Brain (organoid and tissue), 16 donors: ENCODE measurements at places on chromosomes 5 and 9.

GRCh38 chr5:115389799-115390382 lies 93.4 kb upstream of the CCDC112 start:
- no peak for DNase-seq

GRCh38 chr5:116423587-116424257 lies 150.9 kb downstream of the SEMA6A start:
- DNase-seq, result no peak

DNA sequence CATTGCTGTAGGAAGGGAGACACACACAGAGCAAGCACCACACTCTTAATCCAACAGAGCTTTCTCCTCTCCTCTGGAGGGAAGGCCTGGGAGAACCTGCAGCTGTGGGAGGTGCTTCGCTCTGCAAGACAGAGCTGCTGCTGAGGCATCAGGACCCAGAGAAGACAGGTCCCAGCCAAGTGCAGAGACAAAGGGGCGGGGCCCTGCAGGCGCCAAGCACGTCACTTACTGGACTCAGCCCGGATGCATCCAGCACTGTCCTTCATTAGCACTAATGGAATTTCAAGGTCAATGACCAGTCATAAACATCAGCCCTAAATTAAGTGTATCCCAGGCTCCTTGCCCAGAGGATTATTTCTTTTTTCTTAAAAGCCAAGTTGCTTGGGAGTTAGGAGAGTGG lies 337.1 kb upstream of the PANK3 start:
- peak; percentile 44 for DNase-seq

DNA sequence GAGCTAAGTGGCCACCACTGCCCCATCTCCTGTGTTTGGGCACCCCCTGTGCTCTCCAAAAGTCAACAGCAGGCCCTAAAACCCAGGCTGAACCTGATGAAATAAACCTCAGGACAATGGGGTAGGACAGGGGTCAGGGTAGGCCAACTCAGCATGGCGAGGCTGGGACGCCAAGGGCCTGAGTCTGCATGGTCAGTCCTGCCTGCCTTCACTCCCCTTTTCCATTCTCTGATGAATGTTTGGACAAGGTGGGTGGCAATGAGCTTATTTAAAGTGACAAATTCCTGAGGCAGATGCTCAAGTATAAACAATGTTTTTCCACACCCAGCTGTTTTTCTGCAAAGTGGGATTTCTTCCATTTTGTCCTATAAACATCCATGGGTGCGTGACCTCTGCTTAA lies 47.2 kb upstream of the CXCL14 start:
- no peak for DNase-seq

DNA sequence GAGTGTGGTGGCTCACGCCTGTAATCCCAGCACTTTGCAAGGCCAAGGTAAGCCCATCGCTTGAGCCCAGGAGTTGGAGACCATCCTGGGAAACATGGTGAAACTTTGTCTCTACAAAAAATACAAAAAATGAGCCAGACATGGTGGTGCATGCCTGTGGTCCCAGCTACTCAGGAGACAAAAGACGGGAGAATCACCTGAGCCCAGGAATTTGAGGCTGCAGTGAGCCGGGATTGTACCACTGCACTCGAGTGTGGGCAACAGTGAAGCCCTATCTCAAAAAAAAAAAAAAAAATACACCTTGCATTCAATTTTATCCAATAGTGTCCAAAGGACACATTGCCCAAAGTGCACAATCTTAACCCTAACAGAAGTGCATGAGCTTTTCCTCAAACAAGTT lies 372.8 kb downstream of the CDH12 start:
- no peak for DNase-seq

- peak; percentile 46 for DNase-seq
Observed at GRCh38 chr9:115289757-115290208, 171.8 kb upstream of the TNC start.

- DNase-seq, result no peak
Observed at GRCh38 chr5:32735512-32735911, 24.4 kb downstream of the NPR3 start.

GRCh38 chr5:41346609-41347008 lies 133.3 kb upstream of the C6 start:
- no peak for DNase-seq

GRCh38 chr9:85114799-85115198 lies 445.3 kb downstream of the NTRK2 start:
- no peak for DNase-seq

DNA sequence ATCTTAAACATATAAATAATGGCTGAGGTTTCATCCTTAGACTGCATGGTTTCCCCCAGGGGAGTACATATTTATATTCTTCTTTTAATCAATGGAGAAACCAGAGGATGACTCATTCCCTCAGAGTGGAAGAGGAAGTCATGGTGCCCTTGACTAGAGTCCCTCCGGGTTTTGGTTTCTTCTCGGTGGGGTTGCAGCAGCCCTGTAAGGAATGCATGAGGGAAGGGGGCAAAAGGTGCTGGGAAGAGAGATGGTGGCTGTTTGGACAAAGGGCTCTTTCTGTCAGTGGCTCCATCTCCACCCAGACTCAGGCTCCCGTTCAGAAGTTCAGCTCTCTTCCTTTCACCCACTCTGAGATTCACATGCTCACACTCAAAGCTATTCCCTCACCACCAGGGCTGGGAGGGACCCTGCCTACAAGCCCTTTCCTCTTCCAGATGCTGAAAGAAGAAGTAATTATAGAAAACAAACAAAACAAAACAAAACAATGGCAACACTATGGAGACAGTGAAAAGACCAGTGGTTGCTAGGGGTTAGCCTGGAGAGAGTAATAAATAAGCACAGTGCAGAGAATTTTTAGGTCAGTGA lies 129.8 kb upstream of the IL12B start:
- DNase-seq, result no peak

GRCh38 chr9:85425153-85425611 lies 316.6 kb downstream of the AGTPBP1 start:
- peak; percentile 53 for DNase-seq

DNA sequence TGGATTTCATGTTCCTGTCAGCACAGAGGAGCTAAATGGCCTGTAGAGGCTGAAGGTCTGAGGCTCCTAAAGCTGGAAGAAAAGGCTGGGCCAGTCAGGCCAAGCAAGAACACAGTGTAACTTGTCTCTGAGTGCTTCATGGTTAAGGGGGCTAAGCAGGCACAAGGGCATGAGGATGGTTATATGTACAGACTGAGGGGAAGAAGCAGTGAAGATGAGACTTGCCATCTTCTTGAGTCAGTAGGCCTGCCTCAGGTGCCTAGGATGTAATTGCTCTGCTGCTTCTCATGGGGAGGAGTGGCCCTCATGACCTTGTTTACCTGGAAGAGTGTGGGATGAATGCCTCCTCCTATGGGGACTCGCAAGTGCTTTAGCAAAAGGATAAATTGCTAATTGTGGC lies 8.7 kb upstream of the PSMD5 start:
- no peak for DNase-seq

- no peak for DNase-seq
Observed at GRCh38 chr5:54881286-54882005, 103.9 kb downstream of the ESM1 start.

DNA sequence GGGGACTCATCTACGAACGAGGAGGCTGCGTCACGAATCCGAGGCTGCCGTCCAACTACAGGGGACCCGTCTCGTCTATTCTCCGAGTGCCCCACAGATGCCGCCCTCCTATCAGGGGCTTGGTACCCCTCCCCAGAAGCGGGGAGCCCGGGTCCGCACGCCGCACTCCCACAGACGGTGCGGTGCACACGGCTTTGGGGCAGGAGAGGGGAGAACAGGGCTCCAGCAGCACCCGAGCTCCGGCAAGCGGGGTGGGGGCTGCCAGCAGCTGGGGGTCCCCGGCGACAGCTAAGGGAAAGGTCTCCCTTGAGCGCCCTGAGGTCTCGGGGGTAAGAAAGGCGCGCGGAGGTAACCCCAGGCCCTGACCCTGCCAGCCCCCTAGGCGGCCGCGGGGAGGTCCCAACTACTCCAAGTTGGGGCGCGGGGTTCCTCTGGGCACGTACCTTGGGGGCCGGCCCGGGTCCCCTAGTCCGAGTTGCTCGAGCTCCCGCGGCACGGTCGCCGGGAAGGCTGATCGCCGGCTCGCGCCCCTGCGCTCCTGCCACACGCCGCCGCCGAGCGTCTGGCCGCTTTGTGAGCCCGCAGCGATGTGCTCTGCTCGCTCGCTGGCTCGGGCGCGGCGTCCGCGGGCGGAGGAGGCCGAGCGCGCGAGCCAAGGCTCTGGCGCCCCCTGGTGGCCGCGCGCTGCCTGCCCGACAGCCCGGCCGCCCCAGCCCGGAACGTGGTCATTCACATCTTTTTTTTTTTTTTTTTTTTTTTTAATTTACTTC lies at the start of gene SPOCK1:
TSS of gene SPOCK1 (minus strand) at position 591 of the 770 bp plus-strand sequence.
- peak; percentile 92 for DNase-seq

- DNase-seq, result no peak
Observed at GRCh38 chr5:152884006-152884405, 478.9 kb upstream of the NMUR2 start.

GRCh38 chr9:129669141-129669718 lies 3.8 kb downstream of the PRRX2 start:
- DNase-seq, result no peak

- no peak for DNase-seq
Observed at GRCh38 chr9:98545021-98545420, 163.7 kb downstream of the GABBR2 start.

DNA sequence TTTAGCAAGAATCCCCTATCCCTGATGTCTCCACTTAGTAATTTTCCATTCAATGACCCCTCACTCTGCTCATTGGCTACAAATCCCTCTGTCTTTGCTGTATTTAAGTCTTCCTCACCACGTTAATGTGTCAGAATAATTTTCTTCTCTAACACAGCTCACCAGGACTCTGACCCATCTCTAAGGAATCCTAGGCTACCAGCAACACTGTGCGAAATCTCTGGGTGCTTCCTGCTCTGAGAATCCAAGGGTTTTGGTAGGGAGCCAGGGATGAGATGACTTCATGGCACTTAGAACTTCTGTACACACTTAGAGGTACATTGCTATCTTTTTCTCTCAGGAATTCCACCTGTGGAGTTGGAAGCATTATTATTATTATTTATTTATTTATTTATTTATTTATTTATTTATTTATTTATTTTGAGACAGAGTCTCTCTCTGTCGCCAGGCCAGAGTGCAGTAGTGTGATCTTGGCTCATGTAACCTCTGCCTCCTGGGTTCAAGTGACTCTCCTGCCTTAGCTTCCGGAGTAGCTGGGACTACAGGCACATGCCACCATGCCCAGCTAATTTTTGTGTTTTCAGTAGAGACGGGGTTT lies 53.5 kb downstream of the FOXI1 start:
- DNase-seq, result no peak

DNA sequence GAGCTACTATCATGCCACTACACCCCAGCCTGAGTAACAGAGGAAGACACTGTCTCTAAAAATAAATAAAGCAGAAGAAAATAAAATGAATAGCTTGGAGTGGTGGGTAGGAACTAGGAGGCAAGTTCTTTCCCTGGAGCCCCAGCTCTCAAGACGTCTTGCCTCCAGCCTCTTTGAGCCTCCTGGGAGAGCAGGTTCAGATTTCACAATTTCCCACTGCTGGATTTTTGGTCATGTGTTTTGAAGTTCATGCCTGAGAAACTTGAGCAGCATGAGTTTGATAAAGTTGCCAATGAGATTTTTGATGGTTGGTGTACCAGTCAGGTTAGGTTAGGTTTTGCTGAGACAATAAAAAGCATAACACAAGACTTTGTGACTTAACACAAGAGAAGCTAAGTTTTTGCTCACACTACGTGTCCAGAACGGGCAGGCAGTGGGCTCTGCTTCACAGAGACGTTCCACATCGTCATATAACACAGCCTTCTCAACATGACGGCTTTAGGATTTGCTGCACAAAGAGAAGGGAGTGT lies 4.1 kb upstream of the CCDC69 start:
- DNase-seq, result no peak

DNA sequence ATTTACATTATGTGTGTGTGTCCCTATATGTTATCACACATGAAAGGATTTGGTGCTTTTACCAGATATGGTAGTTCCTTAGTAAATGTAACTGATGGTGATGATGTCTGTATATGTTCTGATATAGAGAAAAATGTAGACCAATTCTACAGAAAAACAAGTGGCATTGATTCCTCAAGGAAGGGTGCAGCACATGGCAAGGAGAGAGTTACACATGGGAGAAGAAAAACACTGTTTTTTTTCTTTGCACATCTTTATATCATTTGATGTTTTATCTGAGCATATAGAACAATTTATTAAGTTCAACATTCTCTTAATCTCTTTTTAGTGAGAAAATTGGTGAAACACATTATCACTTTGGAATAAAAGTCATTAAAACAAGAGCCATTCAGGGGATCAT lies 535.0 kb upstream of the KLF4 start:
- DNase-seq, result no peak

DNA sequence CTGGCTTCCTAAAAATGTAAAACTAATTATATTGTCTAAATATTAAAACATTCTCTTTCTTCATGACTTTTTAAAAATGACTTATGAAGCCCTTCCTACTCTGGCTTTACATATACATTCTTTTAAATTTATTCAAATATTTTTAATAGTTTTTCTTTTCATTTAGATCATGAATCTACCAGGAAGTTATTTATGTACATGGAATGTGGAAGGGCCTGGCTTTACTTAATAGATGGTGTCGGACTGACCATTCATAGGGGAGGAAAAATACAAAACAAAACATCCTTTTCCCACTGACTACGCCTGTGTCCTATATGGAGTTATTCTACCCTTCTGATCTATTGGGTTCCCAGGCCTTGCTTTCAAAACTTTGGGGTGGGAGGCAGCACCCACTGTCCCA lies 129.8 kb downstream of the MACROH2A1 start:
- no peak for DNase-seq

DNA sequence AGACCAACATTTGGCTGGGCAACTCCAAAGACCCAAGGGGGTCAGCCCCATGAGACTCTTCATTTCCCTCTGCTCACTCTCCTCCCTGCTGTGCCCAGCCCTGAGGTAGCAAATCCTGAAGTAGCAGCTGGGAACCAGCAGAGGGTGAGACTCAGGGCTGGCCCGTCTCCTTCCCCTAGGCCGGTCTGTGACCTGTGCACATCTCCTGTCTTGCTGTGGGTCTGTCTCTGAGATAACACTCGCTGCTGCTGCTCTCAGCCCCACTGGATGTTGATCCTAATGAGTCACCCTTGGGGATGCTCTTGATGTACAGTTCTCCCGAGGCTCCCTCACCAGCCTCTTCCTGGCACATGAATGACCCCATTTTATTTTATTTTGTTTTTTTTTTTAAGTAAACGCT lies 7.3 kb upstream of the OR2V1 start:
- no peak for DNase-seq

DNA sequence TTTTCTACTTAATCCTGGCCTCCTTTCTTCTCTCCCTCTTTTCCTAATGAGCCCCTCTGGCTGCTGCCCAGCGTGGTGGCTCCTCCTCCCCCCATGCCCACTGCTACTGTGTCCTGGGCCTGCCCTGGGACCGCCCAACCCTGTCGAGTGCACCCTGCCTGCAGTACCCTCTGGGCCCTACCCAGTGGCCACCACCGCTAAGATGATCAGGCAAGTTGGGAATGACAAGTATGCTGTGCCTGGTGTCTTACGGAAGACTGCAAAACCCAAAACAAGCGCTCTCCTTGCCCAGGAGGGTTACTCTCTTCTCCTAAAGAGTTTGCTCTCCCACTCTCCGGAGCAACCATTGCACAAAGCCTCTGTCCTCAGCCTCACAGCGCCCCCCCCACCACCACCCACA lies 273.7 kb downstream of the SYK start:
- DNase-seq, result no peak
